HCEC 1CT (cell line): ENCODE measurements at places on chromosomes 1 and 21.

DNA sequence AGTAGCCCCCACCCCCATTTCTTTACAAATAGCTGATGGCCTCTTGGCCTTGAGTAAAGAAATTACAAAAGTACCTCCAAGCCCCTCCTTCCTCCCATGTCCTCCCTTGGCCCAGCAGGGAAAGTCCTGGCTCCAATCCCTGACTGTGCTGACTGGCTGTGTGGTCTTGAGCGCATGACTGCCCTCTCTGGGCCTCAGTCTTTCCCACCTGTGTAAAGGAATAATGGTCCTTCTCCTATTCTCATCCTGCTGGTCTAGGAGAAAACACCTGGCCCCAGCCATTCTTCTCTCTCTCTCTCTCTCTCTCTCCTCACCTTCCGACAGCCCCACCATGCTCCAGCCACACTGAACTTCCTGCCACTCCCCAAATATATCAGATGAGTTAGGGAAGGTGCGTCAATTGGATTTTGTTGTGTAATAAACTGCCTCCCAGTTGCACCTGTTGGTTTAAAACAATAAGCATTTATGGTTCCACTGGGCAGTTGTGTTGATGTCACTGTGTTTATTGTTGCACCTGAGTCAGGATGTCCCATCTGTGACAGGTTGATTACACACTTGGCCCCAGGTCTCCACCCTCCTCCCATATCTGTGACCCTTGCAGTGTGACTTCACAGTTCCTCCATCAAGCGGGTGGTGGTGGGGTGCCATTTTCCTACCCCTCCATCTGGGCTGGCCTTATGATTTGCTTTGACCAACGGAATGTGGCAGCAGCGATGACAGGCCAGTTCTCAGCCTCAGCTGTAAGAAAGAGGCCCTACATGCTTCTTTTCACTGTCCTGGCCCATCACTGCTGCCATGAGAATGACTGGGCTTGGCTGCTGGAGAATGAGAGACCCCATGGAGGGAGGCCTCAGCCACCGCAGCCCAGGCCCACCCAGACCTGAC is 22.3 kb upstream of the LRP8 start:
- DNase-seq = no peak

DNA sequence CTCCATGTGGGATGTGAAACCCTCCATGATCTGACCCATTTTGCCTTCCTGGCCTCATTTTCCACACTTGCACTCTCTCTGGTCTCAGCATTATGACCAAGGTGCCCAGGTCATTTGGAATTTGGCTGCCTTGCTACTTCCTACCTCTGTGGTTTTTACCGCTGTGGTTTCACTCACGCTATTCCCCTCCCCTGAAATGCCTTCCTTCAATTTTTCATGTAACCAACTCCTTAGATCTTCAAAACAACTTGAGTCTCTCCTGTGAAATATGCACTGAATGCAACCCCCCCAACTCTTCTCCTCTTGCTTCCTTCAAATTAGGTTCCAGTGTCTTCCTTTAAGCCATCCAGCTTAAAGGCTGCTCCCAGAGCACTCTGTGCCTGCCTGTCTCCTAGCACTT is 50.1 kb downstream of the PHC2 start:
- no peak for DNase-seq

DNA sequence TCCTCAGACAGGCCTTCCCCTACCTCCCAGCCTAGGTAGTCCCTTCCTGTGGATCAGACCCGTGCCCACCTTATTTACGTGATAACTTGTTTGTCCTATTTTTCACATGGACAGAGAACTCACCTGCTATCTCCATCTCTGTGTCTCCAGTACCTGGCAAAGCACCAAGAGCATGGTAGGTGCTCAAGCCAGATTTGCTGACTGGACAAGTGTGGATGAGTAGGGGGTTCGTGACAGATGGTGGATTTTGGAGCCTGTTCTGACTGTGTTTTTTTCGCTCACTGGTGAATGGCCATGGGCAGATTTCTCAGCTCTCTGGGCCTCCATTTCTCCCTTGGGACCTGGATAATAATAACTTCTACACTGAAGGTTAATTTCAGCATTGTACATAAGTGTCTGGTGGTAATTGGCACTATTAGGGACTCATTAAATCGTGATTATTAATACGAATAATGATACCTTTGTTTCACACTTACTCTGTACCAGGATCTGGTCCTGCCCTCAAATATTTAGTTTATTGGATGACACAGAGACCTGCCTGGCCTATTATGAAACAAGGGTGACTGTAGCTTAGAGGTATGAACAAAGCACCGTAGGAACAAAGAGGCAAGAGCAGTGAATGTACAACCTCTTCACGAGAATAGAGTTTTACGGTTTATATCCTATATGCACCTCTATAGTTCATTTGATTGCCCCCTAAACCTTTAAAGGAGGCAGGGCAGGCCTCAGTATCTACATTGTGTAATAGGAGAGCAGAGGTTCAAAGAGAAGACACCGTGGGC is 24.5 kb upstream of the SLC26A9 start:
- DNase-seq = peak; percentile 30

DNA sequence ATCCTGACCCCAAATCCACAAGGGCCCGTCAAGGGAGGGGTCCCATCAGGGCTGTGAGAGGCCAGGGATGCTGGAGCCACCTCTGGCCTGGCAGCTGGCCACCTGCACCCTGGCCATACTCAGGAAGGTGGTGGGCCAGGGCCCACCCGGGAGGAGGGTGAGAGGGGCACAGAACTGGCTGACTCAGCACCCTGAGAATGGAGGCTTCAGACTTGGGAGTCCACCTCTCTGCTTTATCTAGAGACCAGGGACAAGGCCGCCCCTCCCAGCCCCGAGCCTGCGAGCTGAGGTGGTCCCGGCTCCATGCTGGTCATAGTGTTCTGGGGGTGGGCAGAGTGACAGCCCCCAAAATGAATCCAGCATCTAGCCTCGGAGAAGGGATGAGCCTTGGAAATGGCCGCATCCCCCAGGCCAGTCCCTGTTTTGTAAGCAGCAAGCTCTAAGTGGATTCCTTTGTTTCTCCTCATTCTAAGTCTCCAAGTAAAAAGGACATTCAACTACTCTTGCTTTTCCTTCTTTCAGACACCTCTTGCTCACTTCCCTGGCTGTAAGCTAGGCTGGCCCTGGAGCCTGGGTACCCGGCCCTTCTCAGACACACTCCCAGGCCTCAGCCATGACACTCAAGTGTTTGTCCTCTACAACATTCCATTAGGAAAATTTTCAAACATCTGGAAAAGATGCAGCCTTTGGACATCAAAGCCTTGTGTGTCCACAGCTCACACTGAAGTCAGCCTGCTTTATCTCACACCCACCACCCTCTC is 12.3 kb downstream of the WNT3A start:
- DNase-seq = no peak

- no peak for DNase-seq
Measured at GRCh38 chr1:239306426-239306825, 79.9 kb upstream of the CHRM3 start.

GRCh38 chr1:24528744-24529143 is 26.1 kb downstream of the RCAN3 start:
- no peak for DNase-seq

GRCh38 chr1:246066573-246066972 is 440.5 kb downstream of the SMYD3 start:
- DNase-seq = no peak

GRCh38 chr21:39681845-39682244 is 63.1 kb upstream of the IGSF5 start:
- DNase-seq = no peak

- no peak for DNase-seq
Measured at GRCh38 chr1:30652152-30652841, 71.1 kb downstream of the MATN1 start.

GRCh38 chr1:3005771-3006170 is 15.5 kb upstream of the ACTRT2 start:
- no peak for DNase-seq

GRCh38 chr1:14486401-14487201 is 111.9 kb upstream of the KAZN start:
- DNase-seq = no peak

DNA sequence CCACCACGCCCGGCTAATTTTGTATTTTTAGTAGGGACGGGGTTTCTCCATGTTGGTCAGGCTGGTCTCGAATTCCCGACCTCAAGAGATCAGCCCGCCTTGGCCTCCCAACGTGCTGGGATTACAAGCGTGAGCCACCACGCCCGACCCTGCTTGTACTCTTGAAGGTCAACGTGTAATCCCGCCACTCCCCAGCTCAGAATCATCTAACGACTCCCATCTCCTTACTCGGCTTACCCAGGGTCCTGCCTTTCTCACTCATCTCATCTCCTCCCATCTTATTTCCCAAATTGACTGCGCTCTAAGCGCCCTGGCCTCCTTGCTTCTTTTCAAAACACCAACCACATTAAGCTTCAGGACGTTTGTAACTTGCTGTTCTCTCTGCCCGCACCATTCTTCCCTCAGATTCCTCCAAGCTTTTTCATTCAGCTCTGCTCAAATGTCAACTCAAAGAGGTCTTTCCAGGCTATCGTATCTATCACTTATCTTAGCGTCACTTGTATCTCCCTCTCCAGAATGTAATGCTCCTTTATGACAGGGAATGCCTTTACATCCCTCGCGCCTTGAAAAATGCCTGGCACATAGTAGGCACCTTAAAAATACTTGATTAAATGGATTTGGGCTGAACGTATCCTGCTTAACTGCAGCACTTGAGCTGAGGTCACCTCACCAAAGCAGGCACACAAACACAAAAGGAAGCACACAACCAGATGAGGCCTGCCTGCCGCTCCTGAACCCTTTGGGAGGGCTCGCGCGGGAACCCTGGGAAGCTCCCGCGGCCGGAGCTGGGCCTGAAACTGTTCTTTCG is 1.4 kb upstream of the USP1 start:
- peak; percentile 39 for DNase-seq

GRCh38 chr1:218459450-218459849 is 114.3 kb downstream of the TGFB2 start:
- no peak for DNase-seq

DNA sequence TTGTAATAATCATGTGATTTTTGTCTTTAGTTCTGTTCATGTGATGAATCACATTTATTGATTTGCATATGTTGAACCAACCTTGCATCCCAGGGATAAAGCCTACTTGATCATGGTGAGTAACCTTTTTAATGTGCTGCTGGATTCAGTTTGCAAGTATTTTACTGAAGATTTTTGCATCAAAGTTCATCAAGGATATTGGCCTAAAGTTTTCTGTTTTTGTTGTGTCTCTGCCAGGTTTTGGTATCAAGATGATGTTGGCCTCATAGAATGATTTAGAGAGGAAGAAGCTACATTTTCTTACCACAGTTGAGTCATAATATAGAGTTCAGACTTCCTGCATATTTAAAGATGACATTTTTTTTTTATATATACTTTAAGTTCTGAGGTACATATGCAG is 455.9 kb downstream of the PLPP3 start:
- DNase-seq = peak; percentile 70

GRCh38 chr1:150235852-150236613 is at the start of gene ANP32E:
TSS of gene ANP32E (minus strand) at chr1:150236112. CDS start at chr1:150235786, 326 bp downstream.
- DNase-seq = peak; percentile 100

DNA sequence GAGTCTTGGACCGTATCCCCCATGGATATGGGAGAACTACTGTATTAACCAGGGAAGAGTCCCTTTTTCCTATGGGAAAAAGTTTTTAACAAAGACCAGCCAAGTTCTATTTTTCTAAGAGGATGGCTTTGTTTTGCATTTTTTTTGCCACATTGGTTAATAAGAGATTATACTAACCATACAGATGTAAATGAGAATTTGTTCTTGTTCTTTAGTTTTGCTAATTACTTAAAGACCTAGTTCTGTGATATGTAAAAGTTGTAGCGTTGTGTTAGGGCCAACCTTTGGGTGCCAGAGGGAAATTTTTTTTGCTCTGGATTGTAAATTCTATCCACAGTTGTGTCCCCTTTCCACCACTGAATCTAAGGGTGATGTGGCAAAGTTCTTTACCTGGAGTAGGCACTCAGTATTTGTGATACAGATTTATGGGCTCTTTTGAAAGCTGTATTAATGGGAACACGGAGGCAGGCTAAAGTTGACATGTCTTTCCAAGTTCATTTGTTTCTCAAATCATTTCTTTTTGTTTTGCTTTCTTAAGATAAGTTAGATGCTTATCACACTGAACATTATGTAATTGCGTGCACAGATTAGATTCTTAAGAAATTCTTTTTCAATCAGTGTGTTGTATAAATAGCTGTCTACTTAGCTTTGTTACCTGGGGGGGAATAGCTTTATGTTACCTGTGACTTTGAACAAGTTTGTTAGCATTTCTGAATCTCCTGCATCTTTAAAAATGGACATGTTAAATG is 2.9 kb downstream of the SOAT1 start:
- DNase-seq = no peak

DNA sequence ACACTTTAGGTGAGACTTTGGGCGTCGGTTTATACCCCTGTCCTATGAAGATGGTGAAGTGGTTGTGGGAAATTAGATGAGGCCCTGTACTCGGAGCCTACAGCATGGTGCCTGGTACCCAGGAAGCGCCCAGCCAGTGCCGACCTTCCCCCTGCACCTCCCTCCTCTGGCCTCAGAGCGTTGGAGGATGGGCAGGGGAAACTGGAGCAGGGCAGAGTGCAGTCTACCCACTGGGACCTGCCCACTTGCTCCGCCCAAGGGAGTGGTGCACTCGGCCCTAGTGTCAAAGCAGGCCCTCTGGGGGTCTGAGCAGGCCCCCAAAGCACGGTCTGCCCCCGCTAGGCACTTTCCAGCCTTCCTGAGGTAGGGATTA is 13.0 kb upstream of the TTC22 start:
- DNase-seq = no peak

- DNase-seq = no peak
Measured at GRCh38 chr1:33302325-33302724, 18.6 kb downstream of the A3GALT2 start.

- DNase-seq = no peak
Measured at GRCh38 chr1:20948101-20948500, 161.0 kb upstream of the HP1BP3 start.

- DNase-seq = no peak
Measured at GRCh38 chr1:110243574-110243973, 33.5 kb downstream of the KCNC4 start.

- DNase-seq = no peak
Measured at GRCh38 chr1:182101415-182102042, 40.0 kb upstream of the ZNF648 start.

DNA sequence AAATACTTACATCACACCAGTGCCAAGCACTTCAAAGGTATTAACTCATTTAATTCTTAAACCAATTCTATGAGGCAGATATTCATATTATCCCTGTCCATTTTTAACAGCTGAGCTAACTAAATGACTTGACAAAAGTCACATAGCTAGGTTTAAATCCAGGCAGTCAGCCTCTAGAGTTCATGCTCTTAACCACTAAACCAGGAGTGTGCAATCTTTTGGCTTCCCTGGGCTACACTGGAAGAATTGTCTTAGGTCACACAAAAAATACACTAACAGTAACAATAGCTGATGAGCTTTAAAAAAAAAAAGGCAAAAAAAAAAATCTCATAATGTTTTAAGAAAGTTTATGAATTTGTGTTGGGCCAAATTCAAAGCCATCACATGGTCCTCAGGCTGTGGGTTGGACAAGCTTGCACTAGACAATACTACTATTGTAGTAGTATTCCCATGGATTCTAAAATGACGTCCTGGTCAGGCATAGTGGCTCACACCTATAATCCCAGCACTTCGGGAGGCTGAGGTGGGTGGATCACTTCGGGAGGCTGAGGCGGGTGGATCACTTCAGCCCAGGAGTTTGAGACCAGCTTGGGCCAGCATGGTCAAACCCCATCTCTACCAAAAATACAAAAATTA is 10.0 kb downstream of the UBR4 start:
- DNase-seq = no peak
